CD4-positive, alpha-beta T cell treated with Interleukin-6 for 4 hours (primary cell): ENCODE measurements at places on chromosomes 4 and X.

GRCh38 chr4:17027495-17027894 lies 129.1 kb upstream of the LDB2 start:
- no peak for DNase-seq

DNA sequence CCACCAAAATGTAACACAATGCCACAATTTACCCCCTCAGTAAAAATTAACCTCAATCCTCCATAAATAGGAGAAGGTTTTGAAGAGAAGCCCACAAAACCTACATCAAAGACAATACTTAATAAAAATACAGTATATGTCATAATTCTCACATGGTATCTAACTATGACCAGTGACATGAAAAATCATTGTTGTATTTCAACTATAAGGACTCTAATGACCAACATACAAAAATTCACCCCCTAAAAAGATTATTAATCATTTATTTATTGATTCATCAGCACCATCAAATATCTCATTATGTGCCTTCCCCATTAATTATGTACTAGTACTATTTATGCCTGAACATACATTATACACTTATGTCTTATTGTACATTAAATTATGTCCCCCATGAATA lies 77.1 kb upstream of the ZMAT1 start:
- DNase-seq = no peak

- no peak for DNase-seq
Observed at GRCh38 chr4:14184265-14184664, 556.7 kb upstream of the BOD1L1 start.

DNA sequence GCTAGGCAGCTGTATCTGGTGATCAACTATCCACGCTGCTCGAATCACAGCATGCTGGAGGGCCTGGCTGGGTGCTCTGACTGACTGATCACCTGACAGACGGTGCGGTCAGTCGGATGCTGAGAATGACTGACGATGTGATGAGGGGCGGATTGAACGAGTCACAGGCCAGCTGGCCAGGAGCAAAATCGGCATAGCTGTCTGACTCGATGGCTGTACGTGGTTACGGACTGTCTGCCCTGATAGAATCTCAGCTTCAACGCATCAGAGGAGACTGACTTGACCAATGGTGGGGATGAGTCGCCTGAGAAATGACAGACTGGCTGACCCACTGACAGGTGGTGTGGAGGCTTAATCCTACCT lies 1.0 kb upstream of the SUV39H1 start:
- DNase-seq = no peak

DNA sequence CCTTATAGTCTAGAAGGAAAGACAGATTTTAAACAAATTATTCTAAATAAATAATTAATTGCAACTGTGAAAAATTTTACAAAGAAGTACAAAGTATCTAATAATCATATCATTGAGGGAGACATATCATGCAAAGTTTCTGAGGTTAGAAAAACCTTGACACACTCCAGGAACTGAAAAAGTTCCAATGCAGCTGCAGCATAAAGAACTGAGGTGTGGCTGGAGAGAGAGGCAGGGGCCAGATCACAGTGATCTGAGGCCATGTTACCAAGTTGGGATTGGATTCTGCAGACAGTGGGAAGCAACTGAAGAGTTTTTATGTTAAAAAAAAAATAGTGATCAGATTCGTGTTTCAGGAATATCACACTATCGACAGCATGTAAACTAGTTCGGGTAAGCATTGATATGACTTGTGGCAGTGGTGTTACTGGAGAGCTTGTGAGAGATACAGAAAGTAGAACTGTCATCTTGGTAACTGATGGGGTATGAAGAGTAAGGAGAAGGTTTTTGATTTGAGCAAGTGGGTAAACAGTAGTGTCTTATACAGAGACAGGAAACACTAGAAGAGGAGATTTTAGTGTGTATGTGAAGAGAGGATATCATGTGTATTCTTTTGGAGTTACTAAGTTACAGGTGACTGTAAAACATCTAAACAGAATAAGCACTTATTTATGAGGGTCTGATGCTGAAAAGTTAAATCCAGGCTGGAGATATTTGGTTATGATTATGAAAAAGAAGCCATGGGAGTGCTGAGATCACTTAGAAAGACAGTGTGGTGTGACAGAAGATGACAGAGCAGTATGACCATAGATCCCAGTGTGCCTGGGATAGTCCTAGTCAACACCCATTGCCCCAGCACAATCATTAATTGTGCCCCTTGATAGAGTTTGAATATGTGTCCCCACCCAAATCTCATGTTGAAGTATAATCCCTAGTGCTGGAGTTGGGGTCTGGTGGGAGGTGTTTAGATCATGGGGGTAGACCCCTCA lies 15.6 kb upstream of the SPRY1 start:
- DNase-seq = no peak

DNA sequence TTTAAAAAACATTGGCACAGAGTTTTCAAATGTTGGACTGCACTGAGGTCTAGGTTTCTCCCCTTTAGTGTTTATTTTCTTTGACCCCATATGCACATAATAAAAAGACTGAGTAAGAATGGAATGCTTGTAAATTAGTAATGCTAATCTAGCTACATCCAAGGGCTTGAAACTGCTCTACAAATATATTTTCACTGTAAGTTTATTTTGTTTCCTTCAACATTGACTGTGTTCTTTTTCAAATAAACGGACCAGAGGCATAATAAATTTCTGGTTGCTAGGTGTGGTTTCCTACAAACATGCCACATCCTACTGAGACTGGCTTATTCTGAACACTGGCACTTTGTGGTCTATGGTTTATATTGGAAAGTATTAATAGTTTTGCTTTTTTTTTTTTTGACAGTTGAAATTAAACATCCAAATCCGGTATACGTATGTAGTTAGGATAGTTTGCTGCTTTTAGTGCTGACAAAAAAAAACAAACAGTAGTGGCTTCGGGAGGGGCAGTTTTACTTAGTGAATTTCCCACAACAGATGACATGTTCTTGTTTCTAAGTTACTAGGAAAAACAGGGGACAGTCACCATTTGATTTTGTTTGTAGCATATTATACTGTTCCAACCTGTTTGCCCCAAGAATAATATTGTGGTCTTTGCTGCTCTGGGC lies 13.2 kb downstream of the CA5B start:
- DNase-seq = peak; percentile 12

DNA sequence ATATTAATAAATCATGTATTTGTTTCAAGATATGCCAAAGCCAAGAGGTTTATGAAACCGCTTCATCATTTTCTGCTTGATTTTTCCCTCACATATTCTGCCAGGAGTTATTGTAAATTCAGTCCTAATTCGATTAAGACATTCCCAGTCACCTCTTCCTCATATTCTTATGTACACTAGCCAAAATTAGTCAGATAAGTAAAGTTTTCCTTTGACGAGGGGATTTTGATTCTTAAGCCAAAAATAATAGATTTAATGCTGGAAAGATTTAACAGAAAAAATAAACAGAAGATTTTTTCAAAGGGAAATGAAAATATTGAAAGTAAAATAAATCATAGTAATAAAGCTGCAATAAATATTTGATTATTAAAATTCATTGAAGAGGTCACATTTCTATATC lies 51.0 kb upstream of the VEGFC start:
- DNase-seq = no peak

- DNase-seq = no peak
Observed at GRCh38 chr4:4405358-4405962, 18.6 kb downstream of the NSG1 start.
